Omental fat pad (tissue), 4 donors: ENCODE measurements at places on chromosomes 2 and 18. TPM values are rescaled to one million over a fixed set of nuclear protein-coding genes. Genes with fewer than 3 reads are reported as not detected.

- no peak for DNase-seq
These were observed 18.1 kb downstream of the ABHD3 start for GRCh38 chr18:21686282-21687105.

Gene CARF
- 7.2 TPM for total RNA-seq

DNA sequence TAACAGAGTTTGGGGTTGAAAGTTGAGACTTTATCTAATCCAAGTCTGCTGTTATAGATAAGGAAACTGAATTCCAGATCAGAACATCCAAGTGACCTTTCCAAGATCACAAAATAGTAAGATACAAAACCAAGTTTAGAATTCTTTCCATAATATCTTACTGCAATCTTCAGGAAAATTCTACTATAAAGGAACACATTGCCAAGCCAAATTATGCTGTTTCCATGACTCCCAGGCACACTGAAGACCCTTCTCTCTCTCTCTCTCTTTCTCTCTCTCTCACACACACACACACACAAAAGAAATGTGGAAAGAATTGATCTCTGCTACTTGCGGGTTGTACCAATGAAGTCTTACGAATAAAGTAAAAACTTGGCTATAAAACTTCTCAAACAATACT, 398.4 kb downstream of the METTL4 start:
- no peak for DNase-seq

- DNase-seq: no peak
These were observed 140.7 kb downstream of the TTC27 start for GRCh38 chr2:32768387-32769174.

Gene ATP6V1B1
- not detected for total RNA-seq

Gene DTNA
- 22.7 TPM for total RNA-seq

Gene C18orf32
- 21.8 TPM for total RNA-seq

- no peak for DNase-seq
These were observed 90.3 kb downstream of the TMEM163 start for GRCh38 chr2:134628453-134628852.

- no peak for DNase-seq
These were observed 359.6 kb upstream of the MC4R start for GRCh38 chr18:60732143-60732542.

GRCh38 chr2:193240752-193241151, 1046.0 kb upstream of the TMEFF2 start:
- no peak for DNase-seq

- DNase-seq: no peak
These were observed 419 bp downstream of the SMYD1 start for GRCh38 chr2:88068044-88068443.

DNA sequence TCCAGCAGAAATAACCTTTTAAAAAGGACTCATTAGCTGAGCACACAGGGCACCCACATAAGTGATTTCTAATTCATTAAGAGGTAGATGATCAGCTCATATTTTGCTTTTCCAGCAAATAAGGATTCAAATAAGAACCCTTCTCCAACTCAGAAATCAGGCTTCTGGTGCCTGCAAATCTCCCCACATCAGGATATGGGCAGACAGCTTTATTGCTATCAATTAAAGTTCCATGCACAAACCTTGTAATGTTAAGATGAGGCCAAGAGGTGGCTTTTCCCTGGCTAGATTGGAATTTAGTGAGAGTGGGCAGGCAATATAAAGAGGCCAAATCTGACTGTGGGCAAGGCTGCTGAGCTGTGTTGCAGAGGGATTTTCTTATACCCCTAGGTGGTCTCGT, 193.6 kb downstream of the SH3RF3 start:
- no peak for DNase-seq

Gene LAMA3
- 57.5 TPM for total RNA-seq

Gene KCNK3
- 1.6 TPM for total RNA-seq

GRCh38 chr18:58321986-58322385, 278.0 kb downstream of the NEDD4L start:
- DNase-seq: no peak

DNA sequence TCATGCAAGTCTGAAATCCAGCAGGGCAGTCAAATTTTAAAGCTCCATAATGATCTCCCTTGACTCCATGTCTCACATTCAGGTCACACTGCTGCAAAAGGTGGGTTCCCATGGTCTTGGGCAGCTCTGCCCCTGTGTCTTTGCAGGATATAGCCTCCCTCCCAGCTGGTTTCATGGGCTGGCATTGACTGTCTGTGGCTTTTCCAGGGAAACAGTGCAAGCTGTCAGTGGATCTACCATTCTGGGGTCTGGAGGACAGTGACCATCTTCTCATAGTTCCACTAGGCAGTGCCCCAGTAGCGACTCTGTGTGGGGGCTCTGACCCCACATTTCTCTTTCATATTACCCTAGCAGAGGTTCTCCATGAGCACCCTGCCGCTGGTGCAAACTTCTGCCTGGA, 220.6 kb upstream of the COPS8 start:
- no peak for DNase-seq

DNA sequence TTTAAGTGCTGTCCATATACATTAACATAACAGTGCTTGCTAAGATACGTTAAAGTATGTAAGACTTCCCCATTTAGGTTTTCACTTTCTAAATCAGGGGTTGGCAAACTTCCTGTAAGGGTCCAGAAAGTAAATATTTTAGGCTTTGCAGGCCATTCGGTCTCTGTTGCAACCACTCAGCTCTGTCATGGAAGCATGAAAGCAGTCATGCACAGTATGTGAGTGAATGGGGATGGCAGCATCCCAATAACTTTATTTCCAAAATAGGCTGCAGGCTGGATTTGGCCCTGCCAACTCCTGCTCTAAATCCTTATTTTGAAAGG, 128.7 kb downstream of the PLA2R1 start:
- no peak for DNase-seq

- no peak for DNase-seq
These were observed 497 bp downstream of the COLEC12 start for GRCh38 chr18:499776-500631.

DNA sequence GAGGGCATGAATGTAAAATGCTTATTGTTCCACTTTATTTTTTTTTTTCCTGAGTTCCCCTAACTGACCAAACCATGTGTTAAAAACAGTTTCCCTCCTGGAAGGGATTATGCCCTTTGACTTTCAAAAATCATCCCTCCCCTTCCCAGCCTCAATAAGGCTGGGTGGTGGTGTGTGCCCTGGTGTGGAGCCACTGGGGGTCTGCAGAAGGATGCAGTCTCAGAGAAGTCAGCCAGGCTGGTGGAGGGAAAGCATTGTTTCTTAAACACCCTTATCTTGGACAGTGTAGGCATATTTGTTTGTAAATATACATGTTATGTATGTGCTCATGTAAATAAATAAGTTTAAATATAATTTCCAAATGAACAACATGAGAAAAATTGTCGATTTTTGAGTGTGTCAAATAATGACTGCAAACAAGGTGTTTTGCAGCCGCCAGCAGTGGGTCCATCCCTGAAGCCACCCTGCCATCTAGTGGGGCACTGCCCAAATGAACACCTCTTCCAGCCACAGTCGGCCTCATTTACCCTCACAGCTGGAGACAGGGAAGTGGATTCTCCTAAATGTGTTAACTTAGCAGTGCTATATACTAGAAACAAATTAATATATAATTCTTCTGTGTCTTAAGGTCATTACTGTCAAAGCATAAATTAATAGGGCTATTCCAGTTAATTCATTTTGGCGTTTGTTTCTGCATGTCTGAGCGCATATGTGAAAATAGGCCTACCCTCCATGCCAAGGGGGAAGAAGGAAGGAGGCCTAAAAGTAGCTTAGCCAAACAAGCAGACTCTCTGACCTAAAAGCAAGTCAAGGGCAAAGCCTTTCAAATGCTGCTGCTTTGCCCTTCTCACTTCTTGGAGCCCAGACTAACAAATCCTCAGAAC, 209.6 kb upstream of the PIK3C3 start:
- no peak for DNase-seq

DNA sequence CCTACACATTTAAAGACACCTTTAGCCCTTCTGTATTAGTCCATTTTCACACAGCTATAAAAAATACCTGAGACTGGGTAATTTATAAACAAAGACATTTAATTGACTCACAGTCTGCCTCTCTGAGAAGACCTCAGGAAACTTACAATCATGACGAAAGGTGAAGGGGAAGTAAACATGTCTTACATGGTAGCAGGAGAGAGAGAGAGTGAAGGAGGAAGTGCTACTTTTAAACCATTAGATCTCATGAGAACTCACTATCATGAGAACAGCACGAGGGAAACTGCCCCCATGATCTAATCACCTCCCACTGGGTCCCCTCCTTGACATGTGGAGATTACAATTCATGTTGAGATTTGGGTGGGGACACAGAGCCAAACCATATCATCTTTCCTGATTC, 946.6 kb downstream of the SLC4A3 start:
- DNase-seq: no peak

- DNase-seq: no peak
These were observed 385.4 kb upstream of the NXPH2 start for GRCh38 chr2:139165601-139166000.

Gene HOXD10
- not detected for total RNA-seq

GRCh38 chr2:98915751-98916358, 20.2 kb downstream of the CRACDL start:
- DNase-seq: no peak

Gene RPRM
- total RNA-seq: 35.4 TPM

Gene IFIH1
- total RNA-seq: 7.5 TPM

Gene CXCR2
- 0.28 TPM for total RNA-seq

Gene IL37
- total RNA-seq: not detected

Gene SP5
- 0.65 TPM for total RNA-seq

- no peak for DNase-seq
These were observed 859 bp upstream of the INO80D start for GRCh38 chr2:206086716-206087350.

GRCh38 chr2:26185954-26186770, 13.3 kb downstream of the GAREM2 start:
- no peak for DNase-seq

Gene TRIM43
- total RNA-seq: not detected

Gene C2orf72
- not detected for total RNA-seq

GRCh38 chr2:171176516-171176915, 15.8 kb upstream of the TLK1 start:
- no peak for DNase-seq
